ENCODE measurements at places on chromosomes 2 and 18.

DNA sequence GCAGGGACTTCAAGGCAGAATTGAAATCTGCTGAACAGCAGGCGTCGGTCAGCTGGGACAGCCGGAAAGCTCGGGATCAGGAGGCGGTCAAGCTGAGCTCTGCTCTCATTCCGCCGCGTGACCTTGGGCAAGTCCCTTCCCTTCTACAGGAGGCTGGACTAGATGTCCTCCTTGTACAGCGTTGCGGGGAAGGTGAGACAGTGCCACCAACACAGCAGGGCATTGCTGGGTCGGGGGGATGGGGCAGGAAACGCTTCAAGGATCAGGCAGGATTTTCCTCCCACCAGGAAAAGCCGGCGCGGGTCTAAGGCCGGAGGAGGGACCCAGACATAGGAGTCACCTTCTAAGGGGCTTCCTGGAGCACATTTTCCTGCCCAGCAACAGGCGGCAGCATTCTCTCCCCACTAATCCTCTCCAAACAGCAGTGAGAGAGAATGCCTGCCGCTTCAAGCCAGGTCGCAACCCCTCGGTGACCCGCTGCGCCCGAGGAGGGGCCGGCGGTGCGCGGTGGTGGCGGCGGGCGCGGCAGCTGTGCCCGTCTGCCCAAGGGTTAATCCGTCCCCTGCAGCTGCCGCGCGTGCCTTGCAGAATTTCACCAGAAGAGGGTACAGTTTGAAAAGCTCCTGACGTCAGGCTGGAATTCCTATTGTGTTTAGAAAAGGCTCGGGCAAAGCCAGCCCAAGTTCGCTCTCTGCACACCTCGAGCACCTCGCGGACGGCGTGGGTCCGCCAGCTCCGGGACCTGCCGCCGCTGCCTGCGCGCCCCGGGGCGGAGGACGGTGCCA, at the start of gene KCNF1:
TSS of gene KCNF1 (plus strand) at position 644 of the 785 bp plus-strand sequence. CDS start 493 bp downstream, outside the sequence.
- peak; percentile 83 for DNase-seq

DNA sequence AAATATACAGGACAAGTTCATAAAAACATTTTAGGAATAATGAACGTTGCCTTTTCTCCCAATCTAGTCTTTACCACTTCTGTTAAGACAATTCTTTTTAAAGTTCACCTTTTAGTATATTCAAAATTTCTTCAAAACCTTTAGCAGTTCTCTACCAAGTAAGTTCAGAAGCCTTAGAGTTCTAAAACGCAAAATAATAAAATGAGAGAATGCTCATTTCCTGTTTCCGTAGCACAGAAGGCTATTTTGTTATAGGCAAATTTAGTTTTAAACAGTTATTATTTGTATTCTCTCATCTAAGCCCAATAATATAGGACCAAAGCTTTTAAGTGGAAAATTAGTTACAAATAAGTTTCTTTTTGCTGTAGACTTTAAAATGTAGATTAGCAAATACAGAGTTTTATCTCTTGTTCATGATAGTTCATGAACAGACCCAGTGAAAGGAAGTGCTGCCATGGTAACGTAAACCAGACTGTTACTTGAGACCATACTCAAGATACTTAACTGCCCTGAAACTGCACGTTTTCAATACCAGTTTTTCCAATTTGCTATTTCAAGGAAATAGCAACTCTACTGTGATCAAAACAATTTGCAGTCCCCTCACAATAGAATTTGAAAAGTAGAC, 173.1 kb upstream of the STON1 start:
- DNase-seq, result no peak

DNA sequence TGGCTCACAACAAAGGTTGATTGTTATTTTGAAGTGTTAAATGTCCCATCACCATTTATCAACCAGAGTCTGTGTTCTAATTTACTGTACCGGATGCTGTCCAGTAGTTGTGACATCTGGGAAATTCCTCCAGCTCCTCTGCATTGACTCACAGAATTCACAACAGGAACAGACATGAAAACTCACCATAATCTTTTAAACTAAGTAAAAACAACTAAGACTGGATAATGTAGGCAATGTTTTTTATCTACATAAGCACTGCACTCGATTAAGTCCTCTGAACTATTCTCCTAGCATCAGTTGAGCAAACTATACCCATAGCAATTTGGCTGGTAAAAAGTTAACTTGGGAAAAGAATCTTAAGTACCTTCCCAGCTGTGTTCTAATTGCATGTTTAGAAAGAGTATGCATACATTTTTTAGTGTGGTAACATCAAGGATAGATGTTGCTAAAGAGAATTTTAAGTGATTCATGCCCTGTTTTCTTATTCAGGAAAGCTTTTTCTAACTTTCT, 42.9 kb upstream of the MYO1B start:
- no peak for DNase-seq

GRCh38 chr2:225367482-225367881, 32.0 kb upstream of the NYAP2 start:
- DNase-seq, result no peak

GRCh38 chr2:176157499-176158185, 535 bp downstream of the HOXD3 start:
- DNase-seq, result no peak

- DNase-seq, result peak; percentile 26
Measured at GRCh38 chr2:240624950-240625621, at the start of gene GPR35. Gene GPR35, plus strand, starts transcription at chr2:240625480. Its CDS starts 4,473 bp downstream, at chr2:240629953.

DNA sequence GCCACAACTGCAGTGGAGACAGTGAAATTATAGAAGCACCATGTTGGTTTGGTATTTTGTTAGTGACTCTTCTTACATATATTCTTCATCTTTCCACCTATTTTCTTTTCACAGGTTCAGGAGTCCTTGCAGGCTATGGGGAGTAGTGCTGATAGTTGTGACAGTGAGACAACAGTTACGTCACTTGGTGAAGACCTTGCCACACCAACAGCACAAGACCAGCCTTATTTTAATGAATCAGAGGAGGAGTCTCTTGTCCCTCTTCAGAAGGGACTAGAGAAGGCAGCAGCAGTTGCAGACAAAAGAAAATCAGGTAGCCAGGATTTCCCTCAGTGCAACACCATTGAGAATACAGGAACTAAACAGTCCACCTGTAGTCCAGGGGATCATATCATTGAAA, 23.6 kb downstream of the ITPRID2 start:
- DNase-seq, result no peak

- DNase-seq, result no peak
Measured at GRCh38 chr2:207115715-207116364, 49.9 kb downstream of the KLF7 start.

DNA sequence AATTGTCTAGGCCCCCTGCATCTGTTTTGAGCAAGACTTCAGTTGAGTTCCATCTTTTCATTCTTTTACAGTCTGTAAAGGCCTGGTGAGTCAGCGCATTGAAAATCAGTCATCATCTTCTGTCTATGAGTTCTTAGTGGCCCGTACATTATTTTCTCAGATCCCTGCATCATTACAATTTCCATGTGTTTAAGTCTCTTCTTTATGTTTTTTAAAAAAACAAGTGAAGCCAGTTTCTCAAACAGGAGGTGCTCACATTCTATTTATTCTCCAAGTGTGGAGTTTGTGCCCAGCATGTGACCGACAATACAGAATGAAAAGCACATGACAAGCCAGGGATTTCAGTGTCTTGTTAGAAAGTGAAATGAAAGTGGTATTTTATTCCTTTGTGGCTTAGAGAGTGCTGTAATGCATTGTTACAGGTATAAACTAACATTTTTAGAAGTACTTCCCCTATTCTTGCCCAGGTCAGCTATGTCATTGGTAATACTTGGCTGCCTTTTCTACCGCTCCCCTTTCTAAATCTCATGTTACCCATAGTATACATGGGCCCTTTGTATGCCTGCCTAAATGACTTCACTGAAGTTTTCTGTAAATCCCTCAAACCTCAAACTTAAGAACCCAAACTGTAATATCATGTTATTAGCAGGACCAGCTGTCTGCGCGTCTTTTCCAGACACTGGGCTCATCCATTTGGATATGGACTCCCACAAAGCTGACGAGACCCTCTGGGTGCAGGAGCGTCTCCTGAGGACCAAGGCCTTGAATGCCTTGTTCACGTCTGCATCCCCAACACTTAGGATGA, 67.6 kb downstream of the FEZ2 start:
- DNase-seq, result no peak

DNA sequence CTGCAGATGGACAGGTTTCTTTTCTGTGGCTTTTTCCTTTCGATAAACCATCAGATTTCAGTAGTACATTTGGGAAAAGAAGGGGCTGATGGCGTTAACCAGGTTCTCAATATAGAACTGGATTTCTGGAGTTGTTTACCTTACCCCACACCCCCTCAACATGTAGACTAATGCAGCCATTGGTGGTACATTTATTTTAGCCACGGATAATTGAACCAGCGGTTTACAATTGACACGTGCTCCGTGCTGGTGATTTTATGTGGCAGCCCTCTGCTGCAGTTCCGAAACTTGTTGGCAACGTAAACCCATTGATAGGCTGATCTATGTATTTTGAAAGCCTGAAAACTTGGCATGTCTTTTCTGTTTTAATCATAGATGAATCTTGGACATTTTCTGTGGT, 5.4 kb downstream of the SOX11 start:
- no peak for DNase-seq

DNA sequence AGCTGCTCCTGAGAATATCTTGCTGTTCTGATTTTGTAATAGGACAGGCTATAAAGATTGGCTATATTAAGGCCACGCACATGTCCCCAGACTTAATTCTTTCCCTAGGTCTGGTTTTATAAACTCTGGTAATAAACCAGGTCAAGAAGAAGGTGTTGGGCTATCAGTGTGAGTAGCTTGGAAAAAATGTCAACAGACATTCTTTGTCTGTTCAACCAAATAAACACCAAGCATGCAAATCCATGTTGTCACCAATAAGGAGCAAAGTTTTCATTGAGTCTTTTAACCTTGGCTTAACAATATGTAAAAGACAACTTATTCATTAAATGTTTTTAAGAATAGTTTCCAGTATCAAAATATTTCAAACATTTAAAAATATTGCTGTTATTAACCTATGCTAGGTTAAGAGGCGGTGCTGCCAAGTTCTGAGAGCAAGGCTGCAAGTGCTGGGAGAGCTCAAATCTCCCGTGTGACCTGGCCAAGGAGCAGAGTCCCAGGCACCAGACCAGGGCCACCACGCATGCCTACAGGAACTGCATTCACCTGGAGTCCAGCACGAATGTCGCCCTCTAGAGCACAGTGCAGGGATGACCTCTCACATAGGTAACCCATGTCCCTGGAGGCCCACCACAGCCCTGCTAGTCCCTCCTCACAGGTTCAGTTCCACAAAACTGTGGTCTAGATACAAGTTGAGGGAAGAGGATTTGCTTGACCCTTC, 120.5 kb upstream of the POU3F3 start:
- DNase-seq, result peak; percentile 47

DNA sequence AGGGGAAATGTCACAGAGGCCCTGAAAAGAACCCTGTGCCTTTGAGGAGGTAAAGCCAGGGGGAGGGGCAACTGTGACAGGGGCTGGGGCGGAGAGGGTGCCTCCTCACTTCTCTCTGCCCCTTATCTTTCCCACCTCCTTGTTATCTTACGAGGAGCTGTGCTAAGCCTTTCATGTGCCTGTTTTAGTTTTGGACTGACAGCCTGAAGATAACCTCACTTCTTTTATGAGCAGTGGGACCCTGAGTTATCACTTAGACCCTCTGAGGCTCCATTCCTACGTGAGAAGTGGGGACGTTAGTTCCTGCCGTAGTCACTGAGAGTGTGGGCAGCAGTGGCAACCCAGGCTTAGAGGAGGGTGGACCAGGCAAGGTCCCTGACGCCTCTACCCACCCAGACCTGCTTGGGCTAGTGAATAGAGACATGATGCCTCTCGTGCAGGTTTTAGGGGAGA, 39.5 kb upstream of the LBH start:
- DNase-seq, result no peak

- no peak for DNase-seq
Measured at GRCh38 chr2:18110222-18110621, 231.8 kb downstream of the KCNS3 start.

All from A549 (cell line).